ENCODE measurements at places on chromosomes 5 and 9.
A peak's percentile ranks its signal among the peaks of the same experiment; 100 is the strongest.

DNA sequence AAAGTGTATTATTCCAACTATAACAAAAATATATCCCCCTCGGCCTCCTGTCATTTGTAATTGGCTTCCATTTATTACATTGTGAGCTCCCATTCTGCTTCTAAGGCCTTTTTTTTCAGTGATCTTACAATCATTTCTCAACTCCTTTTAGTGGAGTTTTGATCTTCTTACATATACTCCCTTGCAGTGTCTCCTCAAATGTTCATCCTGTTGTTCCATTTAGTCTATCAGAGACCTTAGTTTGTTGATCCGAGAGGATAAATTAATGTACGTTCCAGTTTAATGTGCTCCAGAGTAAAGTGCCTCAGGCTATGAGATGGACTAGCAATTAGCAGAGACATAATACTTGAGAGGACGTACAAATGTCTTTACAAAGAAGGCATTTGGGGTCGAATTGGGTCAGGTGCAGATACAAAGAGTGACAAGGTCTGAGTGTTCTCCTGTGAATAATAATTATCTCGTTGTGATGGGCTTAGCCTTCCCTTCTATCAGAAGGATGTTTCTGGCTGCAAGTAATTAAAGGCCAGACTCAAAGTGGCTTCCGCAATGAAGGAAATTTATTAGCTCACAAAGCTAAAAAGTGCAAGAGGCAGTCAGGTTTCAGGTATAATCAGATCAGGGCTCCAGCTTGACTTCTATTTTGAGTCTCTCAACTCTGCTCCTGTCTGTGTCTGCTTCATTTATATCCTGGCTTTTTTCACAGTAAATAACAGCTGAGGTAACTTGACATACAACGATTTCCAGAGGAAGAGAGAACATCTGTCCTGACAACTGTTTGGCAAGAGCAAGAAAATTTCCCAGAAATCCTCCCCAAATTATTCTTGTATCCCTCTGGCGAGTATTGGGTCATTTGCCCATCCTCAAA is 30.1 kb downstream of the ARRDC3 start:
- DNase-seq, result no peak

GRCh38 chr9:20722221-20722620 is 38.2 kb downstream of the FOCAD start:
- DNase-seq, result no peak

- no peak for DNase-seq
These were observed 214.4 kb downstream of the NSG2 start for GRCh38 chr5:174259696-174260420.

DNA sequence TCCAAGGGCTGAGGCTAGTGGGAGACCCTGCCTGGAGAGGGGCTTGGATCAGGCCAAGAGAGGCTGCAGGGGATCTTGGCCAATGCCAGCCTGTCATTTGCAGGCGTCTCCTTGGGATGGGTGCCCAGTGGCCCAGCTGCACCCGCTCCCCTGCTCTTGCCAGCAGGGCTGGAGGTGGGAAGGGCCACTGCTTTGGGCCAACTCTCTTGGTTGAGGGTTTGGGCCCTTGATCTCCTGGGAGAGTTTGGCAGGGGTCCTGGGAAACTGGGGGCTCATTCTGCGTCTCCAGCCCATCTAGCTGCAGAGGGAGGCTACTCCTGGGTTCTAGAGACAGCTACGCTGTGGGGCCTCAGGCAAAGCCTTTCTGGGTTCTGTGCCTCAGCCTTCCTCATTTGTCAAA is 10.5 kb downstream of the PSD2 start:
- no peak for DNase-seq

DNA sequence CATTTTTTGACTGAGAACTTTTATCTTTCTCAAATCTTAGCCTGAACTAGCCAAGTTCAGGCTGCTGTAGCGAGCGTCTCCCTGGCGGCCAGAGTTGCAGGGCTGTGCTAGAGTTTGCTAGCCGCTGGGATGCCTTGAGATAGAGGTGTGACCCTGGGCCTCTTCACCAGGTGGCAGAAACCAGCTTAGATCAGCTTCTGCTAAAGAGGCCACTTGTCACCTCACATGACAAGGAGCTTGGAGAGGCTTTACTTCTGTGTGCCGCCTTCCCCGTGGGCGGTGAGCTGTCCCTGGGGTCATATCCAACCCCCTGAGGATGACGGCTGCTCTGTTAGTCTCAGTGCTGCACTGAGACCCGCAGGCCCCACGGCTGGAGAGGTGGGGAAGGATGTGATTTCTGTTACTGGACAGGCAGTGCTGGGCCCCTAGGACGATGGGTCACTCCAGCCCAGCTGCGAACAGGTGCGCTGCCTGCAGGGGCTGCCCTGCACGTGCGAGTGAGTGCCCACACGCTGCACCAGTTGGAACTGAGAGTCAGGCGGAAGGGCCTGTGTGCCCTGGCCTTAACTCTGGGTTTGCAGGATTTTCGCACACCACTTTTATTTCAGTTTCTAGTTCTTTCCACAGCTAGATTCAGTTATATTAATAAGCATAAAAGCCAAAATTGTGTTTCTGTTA is 63.8 kb downstream of the EHMT1 start:
- no peak for DNase-seq

- DNase-seq, result peak; percentile 8
These were observed 36.2 kb upstream of the OTULIN start for GRCh38 chr5:14628346-14628745.

- DNase-seq, result no peak
These were observed 14.4 kb downstream of the SEC24A start for GRCh38 chr5:134662971-134663370.

GRCh38 chr5:62812621-62813255 is 234.1 kb downstream of the LRRC70 start:
- DNase-seq, result no peak

DNA sequence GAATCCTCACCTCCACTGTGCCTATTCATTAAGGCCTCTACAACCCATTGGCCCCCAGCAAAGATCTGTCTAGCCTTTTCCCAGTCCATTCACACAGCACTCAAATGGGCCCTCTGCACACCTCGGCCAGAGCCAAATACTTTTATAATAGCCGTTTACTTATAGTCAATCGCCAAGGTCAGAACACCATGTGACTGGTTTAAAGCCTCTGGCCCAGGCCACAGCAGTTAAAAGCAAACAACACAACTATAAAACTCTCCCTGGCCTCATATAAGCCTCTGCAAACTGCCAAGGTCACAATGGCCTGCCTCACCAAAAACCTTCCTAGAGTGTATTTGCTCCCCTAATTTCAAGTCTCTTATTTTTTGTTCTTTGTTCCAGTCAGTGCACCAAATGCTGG is 562.6 kb downstream of the CAAP1 start:
- DNase-seq, result no peak

GRCh38 chr5:96115147-96115807 is 153.6 kb upstream of the ELL2 start:
- DNase-seq, result no peak

GRCh38 chr9:15104826-15105420 is 194.7 kb upstream of the FREM1 start:
- DNase-seq, result no peak

GRCh38 chr5:169422087-169422486 is 121.1 kb upstream of the SLIT3 start:
- no peak for DNase-seq

DNA sequence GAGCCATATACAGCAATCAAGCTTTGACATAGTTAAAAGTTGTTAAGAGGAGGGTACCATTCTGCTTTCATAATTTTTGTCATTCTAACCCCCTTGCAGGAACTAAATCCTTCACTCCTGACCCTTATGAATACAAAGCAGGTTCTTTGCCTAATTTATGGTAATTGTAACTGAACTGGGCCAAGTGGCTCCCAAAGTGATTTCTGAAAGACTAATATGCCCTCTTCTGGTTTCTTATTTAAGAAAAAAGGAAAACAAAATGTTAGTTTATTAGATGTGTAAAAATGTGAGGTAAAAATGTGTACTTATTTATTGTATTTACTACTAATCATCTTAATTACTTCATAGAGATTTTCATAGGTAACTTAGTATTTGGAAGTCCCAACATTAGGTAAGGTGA is 268.5 kb downstream of the BNC2 start:
- no peak for DNase-seq

- no peak for DNase-seq
These were observed 28.1 kb upstream of the TCF7 start for GRCh38 chr5:134086225-134086942.

- no peak for DNase-seq
These were observed 14.3 kb upstream of the RNF130 start for GRCh38 chr5:180085837-180086236.

DNA sequence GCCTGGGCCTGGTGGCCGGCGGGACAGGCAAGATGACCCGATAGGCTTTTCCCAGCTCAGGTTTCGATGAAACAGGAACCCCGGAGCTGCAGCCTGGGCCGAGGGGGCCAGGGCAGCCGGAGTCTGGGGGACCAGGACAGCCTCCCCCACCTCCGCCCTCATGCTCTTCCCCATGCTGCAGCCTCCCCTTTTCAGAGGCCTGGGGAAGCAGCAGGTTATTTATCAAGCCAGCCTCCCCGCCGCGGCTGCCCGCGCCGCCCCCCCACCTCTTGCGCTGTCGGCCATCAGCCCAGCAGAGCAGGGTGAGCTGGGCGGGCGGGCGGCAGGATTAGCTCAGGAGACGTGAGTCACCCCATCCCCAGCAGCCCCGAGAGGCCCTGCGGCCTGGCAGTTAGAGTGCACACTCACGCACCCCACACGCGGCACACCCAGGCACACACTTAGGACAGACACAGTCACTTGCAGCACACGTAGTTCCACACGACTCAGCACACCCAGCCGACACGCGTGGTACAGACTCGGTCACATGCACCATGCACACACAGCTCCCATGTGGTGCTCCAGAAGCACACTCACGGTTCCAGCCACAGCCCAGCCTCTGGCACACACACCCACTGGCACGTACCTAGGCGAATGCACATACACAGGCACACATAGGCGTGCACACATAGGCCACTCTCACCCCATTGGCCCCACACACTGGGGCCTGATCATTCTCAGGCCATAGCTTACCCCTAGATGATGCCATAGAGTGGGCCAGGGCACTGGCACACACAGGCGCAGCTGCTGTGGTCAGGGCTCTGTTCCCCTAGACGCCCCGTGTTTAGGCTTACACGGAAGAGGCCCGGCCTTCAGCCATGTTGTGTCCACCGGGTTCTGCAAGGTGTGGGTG is 13.0 kb downstream of the CXXC5 start:
- no peak for DNase-seq

- no peak for DNase-seq
These were observed 22.5 kb upstream of the C9orf72 start for GRCh38 chr9:27595733-27596132.

DNA sequence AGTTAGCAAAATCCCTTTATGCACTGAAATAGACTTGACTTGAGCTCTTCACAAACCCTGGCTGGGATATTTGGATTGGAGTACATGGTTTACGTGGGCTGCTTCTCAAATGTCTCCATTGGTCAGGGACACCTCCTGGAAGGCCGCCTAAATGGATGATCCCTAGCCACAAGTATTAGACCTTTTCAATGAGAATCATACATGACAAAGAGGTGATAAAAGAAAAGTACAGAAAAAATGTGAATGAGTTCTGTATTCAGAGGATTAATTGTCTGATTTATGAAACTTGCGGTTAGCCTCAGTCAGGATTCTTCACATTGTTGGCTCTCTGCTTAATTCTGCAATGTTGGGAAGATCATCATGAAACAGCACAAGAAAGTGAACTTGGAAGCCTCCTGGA is 752.8 kb upstream of the ADAMTS16 start:
- DNase-seq, result no peak

GRCh38 chr5:6468104-6468503 is 19.4 kb downstream of the UBE2QL1 start:
- no peak for DNase-seq

DNA sequence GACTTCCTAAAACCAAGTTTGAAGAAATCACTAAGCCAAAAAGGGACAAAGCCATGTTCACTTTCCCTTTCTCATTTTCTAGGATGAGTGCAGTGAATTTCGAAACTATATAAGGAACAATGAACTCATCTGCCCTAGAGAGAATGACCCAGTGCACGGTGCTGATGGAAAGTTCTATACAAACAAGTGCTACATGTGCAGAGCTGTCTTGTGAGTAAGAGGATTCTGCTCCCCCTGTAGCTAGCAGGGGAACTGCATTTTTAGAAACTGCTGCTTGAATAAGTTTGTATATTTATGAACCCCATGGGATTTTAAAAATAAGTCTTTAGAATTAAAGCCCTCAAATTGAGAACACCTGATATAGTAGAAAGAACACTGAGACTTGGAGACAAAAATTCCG is 42.7 kb upstream of the SPINK14 start:
- DNase-seq, result no peak

DNA sequence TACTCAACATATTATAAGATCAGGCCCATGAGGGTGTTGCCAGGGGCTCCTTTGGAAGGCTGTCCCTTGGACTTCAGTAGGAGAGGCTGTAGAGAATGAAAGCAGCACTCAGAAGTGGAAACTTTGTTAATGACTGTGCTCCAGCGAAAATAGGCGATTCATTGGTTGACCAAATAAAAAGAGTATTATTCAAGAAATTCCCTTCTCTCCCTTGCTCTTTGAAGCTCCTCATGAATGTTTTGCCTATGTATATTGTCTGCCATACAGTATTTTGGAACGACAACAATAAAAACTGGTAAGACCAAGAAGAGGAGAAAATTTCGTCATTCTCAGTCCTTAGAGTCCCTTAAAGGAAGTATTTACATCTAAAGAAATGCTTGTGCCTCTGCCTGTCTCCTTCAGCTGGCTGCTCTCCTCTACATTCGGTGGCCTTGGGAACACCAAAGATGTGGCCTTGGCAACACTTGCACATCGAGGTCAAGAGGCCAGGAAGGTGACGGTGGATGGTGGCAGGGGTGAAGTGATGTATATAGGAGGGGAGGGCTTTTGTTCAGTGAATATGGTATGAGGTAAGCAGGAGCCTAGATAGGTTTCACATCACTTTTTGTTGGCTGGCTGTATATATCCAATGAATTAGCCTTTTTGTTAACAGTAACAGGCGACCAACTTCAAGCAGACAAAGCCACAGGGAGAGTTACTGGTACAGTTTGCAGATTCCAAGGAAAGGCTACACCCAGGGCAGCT is 95.0 kb upstream of the ACTBL2 start:
- no peak for DNase-seq

- DNase-seq, result no peak
These were observed 36.1 kb upstream of the KIF4B start for GRCh38 chr5:154977409-154977808.
